ENCODE measurements at places on chromosomes 6 and 20.

DNA sequence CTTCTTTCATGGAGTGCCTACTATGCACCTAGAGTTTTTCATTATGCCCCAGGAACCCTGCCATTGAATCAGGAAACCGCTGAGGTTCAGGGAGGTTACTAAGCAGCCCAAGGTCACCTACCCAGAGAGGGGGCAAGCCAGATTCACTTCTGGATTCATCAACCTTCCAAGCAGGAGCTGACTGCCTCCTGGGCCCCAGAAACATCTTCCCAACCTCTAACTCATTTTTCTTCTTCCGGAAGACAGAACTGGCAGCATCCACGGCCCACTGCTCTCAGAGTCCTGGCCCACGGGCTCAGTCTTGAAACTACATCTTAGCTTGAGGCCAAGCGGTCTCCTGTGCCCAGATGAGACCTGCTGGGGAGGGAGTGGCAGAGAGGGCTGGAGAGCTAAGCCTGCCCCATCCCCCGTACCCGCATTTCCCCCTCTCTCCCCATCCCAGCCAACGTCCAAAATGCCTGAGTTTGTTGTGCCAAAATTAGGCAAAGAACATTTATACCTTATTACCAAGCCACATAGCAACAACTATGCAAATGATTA is 281.0 kb downstream of the CDC5L start:
- DNase-seq: no peak

DNA sequence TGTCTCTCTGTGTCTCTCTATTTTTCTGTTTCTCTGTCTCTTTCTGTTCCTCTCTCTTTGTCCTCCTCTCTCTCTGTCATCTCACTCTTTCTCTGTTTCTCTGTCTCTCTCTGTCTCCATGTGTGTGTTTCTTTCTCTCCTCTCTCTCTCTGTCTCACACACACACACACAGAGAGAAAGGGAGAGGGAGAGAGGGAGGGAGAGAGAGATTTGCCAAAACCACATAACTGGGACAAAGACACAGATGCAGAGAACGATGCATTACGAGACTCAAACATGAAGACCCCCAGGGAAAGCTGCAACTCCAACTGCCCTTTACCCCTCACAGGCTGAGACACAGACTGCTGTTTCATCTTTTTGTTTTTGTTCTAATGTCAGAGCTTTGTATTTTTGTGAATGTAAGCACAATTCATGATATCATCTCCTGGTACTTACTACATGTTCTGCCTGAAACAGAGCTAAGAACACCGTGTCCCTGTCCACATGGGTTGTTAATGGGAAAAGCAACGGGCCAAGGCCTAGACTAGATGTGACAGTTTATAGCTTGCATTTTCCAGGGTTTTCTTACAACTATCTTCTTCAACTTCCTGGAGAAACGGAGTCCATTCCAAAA is 177.1 kb upstream of the ARID1B start:
- no peak for DNase-seq

- no peak for DNase-seq
Observed at GRCh38 chr6:733431-734219, 40.7 kb upstream of the EXOC2 start.

- no peak for DNase-seq
Observed at GRCh38 chr6:35166520-35166919, 25.4 kb upstream of the TCP11 start.
